ENCODE measurements at places on chromosomes 1 and 21.
A peak's percentile ranks its signal among the peaks of the same experiment; 100 is the strongest.

DNA sequence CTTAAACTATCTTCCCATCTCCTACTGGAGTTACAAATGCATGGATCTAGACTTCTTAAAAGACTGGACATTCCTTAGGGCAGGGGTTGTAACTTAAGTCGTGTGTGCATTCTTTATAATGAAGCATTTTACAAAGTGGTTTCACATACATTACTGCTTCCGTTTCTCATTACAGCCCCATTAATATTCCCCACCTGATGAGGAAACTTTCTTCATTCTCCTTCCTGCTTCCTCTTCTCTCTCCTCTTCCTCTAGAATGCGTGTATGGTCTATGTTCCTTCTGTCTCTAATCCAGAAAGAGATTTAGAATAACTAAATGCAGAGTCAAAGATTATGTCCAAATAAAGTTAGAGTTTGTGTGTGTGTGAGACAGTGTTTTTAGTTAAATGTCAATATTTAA lies 1.8 kb upstream of the CAP1 start:
- DNase-seq, result no peak

GRCh38 chr21:10464975-10465374 lies 56.4 kb upstream of the TPTE start:
- no peak for DNase-seq

DNA sequence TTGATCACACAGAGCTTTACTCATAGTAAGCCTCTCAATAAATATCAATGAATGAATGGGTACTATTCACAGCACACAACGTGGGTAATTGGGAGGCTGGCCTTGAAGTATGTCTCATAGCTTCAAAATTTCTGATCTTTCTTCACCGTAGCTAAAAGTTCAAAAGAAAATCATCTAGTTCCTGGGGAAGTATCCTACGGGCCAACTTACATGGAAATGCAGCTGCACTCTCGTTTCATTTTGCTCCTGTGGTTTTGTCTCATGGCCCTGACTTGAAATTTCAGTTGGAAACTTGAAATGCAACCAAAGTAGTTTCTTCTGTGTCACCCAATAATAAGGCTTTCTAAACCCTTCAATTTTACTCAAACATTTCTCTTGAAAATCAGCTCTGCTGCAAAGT lies 76.1 kb upstream of the CNIH3 start:
- no peak for DNase-seq

DNA sequence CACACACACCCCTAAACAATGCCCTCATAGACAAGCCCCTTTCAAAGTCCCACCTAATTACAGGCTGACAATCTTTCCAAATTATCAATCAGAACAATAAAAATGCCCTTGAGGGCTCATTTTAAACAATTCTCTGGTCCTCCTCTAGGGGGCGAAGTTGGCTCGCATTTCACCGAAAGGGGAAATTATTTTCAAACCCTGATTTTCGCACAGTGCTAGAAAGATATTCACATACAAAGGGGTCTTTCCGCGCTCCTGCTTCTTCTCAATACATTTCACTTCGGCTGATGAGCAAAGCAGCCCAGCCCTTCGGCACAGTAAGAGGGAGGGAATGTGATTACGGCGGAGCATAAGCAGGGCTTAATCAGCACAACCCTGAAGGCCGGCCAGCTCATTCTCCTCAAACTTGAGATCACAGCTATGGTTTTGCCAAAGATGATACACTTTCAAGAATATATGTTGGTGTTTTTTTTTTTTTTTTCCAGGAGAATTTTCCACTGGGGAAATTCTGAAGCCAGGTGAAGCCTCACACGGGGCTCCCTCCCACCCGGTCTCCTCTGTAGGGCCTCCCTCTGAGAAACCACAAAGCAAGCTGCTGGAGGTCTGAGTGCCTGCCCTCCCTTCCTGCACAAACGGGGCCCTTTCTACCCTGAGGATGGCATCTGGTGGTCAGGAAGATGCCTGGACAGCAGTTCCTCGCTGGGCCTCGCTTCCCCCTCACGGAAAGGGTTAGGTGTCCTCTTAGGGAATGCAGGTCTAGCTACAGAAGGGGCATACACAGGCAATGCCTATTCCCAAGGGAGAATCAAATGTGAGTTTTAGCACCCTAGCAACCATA lies 66.9 kb downstream of the GNG12 start:
- DNase-seq, result peak; percentile 60

- DNase-seq, result peak; percentile 72
These were observed 38.4 kb downstream of the TAS1R2 start for GRCh38 chr1:18820791-18821641.

- peak; percentile 20 for DNase-seq
These were observed 59.9 kb downstream of the TOR3A start for GRCh38 chr1:179141592-179142251.

DNA sequence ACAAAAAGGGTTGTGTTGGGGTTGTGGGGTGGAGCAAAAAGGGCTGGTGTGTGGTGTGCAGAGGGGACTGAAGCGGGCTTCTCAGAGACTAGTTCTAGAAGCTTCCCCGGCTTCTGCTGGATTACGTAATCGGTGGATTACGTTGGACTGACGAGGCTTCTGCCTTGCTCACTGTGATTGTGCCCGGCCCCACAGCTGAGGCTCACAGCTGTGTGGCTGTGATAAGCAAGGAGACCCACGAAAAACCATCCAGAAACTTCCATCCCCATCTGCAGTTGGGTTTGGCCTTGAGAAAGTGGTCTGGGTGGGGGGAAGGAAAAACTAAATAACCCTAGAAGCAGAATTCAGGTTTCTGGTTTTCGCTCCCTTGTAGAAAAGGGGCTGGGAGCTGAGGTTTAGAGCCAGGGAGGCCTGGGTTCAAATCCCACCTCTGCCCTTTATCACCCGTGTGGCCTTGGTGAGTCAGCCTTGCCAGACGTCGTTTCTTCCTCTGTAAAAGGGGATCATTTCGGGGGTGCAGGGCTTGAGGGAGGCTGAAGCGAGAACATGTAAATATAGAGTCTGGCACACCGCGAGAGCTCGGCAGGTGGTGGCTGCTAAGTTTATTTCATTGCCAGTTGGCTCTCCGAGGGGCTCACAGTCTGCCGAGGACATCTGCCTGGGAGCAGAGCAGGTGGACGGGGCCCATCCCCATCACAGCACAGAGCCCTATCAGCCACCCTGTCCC lies 30.4 kb upstream of the DISP3 start:
- no peak for DNase-seq

GRCh38 chr1:238205045-238205662 lies 314.4 kb upstream of the ZP4 start:
- DNase-seq, result no peak

DNA sequence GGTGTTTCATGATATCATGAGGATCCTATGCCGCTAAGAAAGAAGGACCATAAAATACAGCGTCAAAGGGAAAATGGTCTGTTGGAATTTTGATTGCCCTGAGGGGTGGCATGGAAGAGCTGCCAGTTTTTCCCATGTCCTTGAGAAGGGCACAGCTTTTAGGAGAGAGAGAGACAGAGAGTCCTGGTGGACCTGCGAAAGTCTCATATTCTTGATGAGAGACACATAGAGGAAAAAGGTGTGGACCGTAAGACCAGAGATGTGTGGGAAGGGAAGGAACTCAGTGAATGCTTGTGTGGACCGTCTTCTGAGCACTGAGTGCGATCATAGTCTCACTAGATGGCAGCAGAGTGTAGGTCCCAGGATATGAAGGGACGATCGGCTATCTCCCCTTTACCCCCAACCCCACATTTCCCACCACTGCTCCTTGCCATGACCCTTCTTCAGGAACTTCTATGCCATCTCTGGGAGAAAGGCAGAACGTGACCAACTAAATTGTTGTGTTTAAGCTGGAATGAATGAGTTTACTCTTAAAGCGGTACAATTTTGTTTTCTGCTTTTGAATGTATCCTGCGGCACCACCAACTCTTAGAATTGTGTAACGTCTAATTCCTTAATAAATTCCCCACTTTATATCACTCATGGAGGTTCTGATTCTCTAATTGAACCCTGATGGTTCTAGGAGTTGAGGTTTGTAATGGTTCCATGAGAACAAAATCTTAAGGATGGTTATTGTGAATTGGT lies 117.7 kb downstream of the CTH start:
- DNase-seq, result peak; percentile 10

DNA sequence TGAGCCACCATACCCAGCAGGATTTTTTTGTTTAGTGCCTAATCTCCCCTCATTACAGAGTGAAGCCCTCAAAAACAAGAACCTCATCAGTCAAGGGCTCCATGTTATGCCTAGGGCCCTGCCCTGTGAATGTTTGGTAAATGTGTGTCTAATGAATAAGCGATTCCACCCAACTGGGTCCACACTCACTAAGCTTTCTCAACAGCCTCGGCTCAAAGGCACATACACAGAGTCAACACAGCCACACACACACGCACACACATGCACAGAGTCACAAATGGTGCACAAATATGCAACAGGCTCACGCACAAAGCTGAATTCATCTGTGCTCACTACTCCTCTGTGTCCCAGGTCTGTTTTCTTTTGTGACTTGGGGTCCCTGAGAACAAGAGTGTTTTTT lies 11.7 kb upstream of the SYNC start:
- no peak for DNase-seq

- no peak for DNase-seq
These were observed 516.6 kb downstream of the SMYD3 start for GRCh38 chr1:245990315-245991022.

DNA sequence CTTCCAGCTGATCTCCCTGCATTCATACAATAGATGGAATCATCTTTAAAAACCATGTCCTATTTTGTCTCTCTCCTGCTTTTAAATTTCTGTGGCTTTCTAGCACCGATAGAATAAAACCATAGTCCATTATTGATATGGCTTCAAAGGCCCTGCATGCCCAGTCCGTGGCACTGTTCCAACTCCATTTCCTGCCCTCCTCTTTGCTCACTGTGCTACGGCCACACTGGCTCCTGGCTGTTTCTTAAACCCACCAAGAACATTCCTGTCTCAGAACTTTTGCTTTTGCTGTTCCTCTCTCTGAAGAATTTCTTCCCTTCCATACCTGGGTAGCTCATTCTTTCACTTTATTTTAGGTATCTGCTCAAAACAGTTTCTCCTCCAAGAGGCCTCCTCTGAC lies 7.2 kb downstream of the SLAMF1 start:
- DNase-seq, result no peak

DNA sequence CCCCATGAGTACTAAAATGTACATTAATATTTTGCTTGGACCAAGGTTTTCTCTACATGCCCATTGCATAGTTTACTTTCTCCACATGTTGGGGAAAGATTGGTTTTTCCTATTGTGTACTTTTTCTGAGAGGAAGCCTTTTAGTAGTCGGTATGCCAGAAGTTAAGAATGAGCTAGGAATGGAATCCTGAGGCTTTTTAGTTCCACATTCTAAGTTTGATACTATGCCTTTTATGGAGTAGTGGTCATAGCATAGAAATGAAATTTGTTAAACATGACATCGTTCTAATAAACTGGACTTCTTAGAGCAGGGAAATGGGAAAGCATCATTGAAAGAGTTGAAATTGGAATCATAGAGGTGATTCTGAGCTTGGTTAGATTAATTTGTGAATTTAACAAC lies 64.3 kb downstream of the BCL9 start:
- DNase-seq, result no peak

- DNase-seq, result peak; percentile 23
These were observed 18.7 kb upstream of the ZNF362 start for GRCh38 chr1:33237579-33237978.

DNA sequence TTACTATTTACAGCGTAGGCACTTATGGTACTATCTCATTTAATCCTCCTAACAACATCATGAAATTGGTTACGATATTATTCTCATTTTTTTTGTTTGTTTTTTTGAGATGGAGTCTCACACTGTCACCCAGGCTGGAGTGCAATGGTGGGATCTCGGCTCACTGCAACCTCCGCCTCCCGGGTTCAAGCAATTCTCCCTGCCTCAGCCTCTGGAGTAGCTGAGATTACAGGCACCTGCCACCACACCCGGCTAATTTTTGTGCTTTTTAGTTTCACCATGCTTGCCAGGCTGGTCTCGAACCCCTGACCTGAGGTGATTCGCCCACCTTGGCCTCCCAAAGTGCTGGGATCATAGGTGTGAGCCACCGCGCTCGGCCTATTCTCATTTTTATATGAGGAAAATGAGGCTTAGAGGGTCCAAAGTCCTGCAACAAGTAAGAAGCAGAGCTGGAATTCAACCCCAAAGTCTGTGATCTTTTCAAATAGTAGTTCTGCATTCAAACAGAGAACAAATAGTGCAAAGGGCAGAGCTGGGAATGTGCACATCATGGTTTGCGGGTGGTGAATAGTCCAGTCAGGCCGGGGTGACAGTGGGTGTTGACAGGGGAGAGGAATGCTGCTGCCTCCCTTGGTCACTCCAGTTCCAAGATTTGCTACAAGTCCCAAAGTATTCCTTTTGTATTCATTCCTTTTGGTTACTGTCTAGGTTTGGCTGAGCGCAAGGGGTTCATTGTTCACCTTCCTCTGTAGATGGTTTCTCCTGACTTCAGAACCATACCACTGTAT lies 4.6 kb downstream of the PRUNE1 start:
- DNase-seq, result no peak

GRCh38 chr1:183195142-183195574 lies 9.1 kb downstream of the LAMC2 start:
- peak; percentile 11 for DNase-seq

GRCh38 chr1:209318181-209319056 lies 265.1 kb upstream of the CAMK1G start:
- no peak for DNase-seq

DNA sequence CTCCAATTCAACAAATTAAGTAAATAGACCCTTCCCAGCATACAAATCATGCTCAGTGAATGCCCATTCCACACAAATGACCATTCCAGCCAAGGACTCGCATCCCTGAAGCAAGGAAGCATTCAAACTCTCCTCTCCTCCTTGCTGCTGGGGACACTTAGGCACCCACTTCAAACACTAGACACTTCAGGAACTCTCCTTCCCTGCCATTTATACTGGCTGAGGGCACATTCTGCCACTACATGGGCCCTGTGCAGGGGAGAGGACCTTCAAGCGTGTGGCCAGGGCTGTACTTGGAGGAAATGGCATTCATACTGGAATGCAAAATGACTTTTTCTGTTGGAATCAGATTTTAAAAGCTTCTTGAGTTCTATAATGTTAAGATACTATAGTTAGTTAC lies 22.3 kb downstream of the GJA5 start:
- no peak for DNase-seq

- DNase-seq, result no peak
These were observed 21.2 kb downstream of the TMEM63A start for GRCh38 chr1:225860876-225861441.

- DNase-seq, result no peak
These were observed 403.2 kb upstream of the B3GALT2 start for GRCh38 chr1:193589597-193590040.

- DNase-seq, result peak; percentile 52
These were observed 5.3 kb upstream of the DPYD start for GRCh38 chr1:97926017-97926708.

GRCh38 chr1:211493133-211493871 lies 1.3 kb upstream of the RD3 start:
- no peak for DNase-seq

All from activated CD4-positive, alpha-beta T cell treated with anti-CD3 and anti-CD28 coated beads, Interleukin-2, Interleukin-6, amounts not matched to agents 100 ng/mL and 50 ng/mL, durations not matched to agents 16 hours and 8 hours (primary cell).